Cortex of kidney (tissue), 1 donor: ENCODE measurements at places on chromosomes 6 and 20.

GRCh38 chr6:49462599-49462926, 490 bp downstream of the MMUT start:
- no peak for DNase-seq

DNA sequence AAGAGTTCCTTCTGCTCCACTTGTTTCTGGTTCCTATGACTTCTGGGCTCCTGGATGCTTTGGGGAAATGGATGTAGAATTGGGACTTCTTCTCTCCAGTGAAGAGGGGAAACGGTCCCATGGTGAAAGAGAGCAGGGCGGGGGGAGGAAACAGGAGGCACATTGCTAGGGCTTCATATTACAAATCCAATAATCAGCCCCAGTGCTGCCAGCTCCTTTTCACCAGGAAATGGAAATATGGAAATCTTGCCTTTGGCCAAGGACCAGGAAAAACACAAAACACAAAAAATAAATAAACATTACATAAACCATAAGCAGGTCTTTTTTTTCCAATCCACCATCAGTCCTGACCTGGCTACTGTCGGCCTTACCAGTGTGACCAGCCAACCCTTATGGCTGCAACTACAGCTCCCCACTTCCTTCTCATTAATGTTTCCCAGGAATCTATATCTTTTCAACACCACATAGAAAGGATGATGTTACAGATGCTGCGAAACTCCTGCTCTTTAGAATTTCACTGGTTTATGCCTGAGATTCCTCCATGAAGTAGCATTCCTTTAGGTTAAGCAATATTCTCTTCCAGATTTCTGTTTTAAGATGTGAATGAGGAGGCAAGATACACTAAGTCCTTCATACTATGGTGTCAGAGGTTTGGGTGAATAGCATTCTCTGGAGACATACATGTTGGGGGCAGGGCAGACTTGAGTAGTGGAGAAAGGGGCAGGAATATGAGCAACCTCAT, 2.0 kb downstream of the PI3 start:
- no peak for DNase-seq

DNA sequence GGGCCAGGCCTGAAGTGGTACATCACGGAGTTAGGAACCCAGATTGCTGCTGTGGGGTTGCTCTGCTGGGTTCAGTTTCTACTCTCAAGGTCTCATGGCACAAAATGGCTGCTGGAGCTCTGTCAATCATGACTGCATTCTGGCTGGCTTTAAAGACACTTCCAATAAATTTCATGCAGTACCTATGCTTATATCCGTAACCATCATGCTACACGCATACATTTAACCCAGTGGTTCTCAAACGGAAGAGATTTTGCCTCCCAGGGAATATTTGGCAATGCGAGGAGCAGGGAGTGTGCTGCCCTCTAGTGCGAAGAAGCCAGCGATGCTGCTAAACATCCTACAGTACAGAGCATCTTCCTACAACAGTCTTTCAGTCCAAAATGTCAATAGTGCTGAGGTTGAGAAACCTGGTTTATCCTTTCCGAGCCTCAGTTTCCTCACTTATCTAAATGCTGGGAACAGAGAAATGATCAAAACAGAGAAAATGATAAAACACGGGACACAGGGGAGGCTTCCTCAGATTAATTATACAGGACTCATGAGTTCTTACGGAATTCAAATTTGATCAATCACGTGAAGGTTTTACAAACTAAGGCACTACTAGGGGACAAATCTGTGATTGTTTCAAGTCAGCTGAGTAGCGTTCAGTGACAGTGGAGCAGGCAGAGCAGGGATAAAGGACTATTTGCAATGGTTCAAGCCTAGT, 9.6 kb upstream of the SLC2A10 start:
- no peak for DNase-seq

DNA sequence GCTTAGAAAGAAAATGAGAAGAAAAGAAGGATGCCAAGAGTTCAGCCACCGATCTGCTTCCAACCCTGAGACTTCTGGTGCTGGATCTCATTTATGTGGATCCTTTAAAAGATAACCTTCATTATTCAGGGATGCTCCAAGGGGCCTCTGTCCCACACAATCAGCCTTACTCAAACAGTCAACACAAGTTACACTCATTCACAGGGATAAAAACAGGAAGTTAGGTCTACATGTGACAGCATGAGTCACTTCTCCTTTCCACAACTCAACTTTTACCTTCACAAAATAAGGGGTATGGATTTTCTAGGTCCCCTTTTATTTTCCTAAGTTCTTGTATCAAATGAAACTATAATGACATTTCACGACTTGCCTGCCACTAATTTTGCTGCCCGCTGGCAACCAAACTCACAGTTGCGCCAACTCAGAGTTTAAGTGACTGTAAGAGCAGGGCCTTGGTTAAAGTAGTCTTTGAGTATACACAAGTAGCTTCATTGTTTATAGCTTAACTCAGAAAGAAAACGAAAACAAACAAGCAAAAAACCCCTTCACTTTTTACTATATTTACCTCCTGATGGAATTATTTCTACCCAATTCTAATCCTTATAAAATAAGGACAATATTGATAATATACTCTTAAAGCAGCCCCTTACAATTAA, 278.8 kb upstream of the RUNX2 start:
- DNase-seq = no peak

GRCh38 chr6:35534407-35535170, 21.9 kb upstream of the TULP1 start:
- DNase-seq = no peak

- no peak for DNase-seq
These were observed 283.2 kb downstream of the GMDS start for GRCh38 chr6:1962201-1962600.

GRCh38 chr20:23161244-23161891, 75.2 kb upstream of the CD93 start:
- no peak for DNase-seq

GRCh38 chr20:38094373-38094891, 60.9 kb downstream of the RPRD1B start:
- no peak for DNase-seq

DNA sequence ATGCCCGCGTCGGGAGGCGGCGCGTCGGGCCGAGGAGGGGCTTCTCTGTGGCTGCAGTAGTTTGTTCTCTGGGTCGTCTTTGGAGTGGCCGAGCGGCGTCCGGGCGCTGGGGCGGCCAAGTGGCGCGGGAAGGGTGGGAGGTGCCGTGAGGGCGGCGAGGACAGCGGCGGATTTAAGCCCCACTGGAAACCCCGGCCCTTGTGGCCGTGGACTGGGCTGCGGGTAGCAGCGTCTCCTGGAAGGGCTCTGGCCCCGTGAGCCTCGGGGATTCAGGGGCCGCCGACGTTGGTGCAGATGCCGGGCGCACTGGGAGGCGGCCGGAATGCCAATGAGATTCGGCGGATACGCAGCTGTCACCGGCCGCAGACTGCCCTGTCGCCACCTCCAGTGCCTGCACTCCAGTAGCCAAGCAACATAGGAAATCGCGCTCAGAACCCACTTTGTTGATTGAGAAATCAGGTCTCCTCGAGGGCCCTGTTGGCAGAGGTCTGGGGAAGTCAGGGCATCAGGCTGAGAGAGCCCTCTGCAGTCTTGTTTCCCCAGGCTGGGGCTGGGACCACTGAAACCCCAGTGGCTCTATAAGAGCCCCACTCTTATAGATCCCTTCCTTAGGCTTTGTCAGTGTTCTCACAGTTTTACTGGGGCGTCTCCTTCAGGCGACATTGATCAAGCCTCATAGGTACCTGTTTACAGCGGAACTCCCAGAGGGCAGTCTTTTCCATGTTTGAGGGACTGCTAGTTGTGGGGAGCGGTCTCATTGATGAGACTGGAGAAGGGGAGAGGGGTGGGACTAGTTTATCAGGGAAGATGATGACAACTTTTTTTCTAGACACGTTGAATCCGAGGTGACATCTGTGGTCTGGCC, 642 bp downstream of the GZF1 start:
- no peak for DNase-seq

DNA sequence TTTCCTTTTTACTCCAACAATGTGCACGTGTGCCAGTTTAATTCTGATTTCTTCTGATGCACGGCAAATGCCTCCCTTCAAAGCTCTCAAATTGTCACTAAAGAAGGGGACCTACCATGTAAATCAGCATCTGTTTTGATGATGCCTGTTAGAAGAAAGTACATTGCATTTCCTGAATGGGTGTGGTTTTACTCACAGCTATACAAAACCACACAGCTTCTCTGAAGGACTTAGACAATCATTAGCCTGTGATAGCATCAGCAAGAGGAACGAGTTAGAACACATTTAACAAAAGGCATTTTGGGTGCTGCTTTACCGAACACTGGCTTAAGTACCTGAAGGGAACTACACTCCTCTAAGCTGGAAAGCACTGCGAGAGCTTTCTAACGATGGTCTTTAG, 109.4 kb downstream of the ATXN1 start:
- DNase-seq = no peak

GRCh38 chr6:143097224-143097795, 36.6 kb downstream of the AIG1 start:
- DNase-seq = no peak

DNA sequence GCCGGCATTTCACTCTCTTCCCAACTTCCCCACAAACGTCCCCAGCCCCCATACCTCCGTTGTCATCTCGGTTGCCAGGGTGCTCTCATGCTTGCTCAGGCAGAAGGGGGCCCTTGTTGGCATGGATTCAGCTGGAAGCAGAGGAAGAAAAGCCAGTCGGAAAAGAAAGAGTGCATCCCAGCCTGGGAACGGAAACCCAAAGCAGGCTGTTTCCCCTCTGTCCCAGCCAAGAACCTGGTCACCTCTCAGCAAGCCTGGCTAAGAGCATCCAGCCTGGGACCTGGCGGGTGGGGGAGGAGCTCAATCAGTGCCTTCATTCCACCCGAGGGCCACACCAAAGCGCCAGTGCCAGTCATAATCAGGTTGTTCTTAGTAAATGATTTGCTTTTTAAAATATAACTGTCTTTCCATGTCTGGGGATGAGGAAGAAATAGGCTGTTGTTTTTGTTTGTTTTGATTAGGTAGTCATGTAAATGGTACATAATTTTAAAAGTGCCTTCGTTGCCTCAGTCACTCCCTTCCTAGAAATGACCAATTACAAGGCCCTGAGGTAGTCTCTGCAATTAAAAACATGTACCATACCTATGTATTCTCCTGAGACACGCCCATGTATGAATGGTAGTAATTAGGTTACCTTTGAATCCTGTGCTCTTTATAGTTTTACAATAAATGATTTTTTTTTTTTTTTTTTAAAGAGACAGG, 21.1 kb downstream of the CHMP4B start:
- DNase-seq = no peak

- no peak for DNase-seq
These were observed 56.0 kb downstream of the TGM2 start for GRCh38 chr20:38108986-38109541.

DNA sequence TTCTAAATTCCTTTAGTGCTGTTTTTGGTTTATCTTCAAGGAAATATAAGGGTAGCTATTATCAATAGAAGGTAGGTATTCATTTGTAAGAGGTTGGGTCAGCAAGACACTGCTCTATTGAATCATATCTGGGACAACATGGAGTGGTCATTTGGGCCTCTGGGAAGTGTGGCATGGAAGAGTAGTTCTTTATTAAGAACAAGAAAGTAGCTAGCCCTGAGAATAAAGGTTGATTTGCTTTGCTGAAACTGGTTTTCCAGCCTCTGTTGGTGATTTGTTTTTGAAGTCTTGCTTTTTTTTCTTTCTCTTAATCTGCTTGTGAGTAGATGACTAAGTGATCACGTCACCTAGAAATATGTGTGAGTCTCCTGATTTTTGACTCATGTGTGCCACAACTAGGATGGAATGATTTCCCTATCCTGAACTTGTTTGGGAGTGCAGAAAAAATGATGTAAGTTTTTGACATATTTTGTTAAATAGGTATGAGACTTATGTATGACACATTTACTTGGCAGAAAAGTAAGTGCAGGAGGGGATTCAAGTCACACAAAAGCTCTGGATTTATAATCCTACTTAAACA, 381.8 kb downstream of the CENPW start:
- no peak for DNase-seq

DNA sequence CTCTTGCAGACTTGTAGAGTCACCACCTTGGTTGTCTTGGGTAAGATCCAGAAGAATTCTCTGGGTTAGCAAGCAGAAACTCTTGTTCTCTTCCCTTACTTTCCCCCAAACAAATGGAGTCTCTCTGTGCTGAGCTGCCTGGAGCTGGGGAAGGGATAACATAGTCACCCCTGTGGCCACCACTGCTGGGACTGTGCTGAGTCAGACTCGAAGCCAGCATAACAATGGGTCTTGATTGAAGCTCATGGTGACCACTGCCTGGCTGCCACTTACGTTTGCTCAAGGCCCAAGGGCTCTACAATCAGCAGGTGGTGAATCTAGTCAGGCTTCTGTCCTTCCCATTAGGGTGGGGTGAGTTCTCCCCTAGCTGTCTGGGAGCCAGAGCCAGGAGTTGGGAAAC, 15.4 kb upstream of the ERVFRD-1 start:
- DNase-seq = no peak

DNA sequence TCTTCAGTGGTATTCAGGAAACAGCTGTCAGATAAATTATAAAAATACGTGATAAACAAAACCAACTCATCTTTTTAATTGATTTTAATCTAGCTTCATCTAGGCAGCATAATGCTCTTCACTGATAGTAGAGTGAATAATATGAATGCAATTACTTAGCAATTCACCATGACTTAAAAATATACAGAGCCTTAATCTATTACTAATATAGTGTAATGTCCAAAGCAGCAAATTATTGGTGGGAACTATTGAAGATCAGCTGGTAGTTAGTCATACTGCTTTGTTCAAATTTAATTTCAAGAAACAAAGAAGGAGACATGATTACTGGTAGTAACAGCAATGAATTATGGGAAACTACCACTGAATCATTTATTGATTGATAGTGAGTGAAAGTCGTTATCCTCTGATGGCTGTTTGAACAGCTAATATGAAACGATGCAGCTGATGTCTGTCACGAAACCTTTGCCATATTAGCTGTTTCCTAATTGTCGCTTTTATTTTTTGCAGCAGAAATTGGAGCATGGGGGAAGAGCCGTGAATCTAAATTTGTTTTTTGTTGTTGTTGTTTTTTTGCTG, 99.2 kb downstream of the NKAIN2 start:
- DNase-seq = no peak

DNA sequence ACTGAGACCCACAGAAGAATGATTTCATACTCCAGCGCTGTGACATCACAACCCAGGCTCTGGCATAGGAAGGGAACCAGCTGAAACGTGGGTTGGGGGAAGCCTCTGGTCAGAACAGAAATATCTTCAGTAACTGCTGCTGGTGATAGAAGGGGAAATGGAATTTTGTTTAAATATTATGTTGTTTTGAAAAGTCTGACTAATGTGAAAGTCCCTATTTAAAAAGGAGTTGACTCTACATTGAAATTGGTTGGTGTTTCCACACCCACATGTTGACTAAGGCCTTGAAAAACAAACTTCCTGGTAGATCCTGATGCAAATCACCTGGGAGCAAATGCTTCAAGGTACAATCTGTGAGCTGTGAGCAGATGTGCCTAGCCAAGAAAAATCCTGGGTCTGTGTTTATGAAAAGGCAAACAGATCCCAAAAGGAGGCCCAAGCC, 24.5 kb upstream of the TCP11 start:
- no peak for DNase-seq
